Activated T-helper 1 cell treated with anti-CD3 and anti-CD28 coated beads, Interleukin-12 subunit alpha, Interleukin-12 subunit beta, Interleukin-2, Interleukin-4 antibody, amounts not matched to agents 30 ng/mL and 10 ng/mL and 1 ng/mL, durations not matched to agents 14 hours and 24 hours and 36 hours (primary cell): ENCODE measurements at places on chromosomes 2 and 18. TPM values are rescaled to one million over a fixed set of nuclear protein-coding genes. Genes with fewer than 3 reads are reported as not detected.

The MAB21L4 gene
- not detected in 2 replicates for total RNA-seq

- no peaks in the 10 kb centered on the region for H3K27me3 ChIP-seq
- H3K4me1 ChIP-seq, result peaks cover 39% of the 10 kb centered on the region
- H3K4me3 ChIP-seq, result no peak overlapping the region
- H3K36me3 ChIP-seq, result no peaks in the 10 kb centered on the region
- no peak for DNase-seq
- H3K27ac ChIP-seq, result no peak overlapping the region
Observed at GRCh38 chr2:190765386-190766173, 115.0 kb upstream of the GLS start.

The NAT8 gene
- not detected in 2 replicates for total RNA-seq

DNA sequence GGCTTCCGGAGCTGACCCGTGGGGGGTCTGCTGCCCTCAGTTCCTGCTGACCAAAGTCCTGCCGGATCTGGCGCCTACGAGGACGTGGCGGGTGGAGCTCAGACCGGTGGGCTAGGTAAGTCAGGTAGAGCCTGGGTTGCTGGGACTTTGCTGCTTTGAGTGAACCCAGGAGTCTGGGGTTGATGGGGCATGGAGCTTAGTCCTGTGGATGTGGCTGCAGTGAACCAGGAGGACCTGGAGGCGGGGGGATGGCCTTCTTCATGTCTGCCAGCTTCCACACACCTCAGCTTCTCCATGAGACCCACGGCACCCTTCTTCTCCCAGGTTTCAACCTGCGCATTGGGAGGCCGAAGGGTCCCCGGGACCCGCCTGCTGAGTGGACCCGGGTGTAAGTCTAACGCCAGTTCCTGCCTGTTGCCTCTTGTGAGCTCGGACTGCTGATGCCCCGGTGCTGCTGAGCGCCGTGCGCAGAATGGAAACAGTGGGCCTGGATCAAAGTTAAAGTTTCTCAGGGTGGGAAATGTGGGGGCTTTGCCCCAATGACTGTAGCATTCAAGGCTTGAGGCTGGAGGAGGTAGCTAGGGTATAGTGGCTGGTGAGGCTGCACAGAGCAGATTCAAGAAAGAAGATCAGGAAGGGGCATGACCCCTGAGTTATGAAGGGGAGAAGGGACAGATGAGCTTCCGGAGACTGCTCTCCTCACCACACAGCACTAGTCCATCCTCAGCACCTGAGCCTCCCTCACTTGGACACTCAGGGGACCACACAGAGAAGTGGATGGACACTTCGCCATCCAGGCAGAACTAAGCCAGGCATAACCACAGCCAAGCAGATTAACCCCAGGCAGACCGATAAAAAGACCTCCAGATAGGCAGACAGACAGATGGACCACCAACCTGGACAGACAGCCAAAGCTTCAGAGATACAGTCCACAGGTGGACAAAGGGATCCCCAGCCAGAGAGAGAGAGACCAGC, 17.3 kb downstream of the PTPN18 start:
- no peak for DNase-seq
- peak overlapping the region; percentile 96 for H3K4me3 ChIP-seq
- peaks cover 53% of the 10 kb centered on the region for H3K36me3 ChIP-seq
- peak overlapping the region; percentile 79 for H3K27ac ChIP-seq
- H3K27me3 ChIP-seq, result peaks cover 4% of the 10 kb centered on the region
- H3K4me1 ChIP-seq, result peaks cover 67% of the 10 kb centered on the region

DNA sequence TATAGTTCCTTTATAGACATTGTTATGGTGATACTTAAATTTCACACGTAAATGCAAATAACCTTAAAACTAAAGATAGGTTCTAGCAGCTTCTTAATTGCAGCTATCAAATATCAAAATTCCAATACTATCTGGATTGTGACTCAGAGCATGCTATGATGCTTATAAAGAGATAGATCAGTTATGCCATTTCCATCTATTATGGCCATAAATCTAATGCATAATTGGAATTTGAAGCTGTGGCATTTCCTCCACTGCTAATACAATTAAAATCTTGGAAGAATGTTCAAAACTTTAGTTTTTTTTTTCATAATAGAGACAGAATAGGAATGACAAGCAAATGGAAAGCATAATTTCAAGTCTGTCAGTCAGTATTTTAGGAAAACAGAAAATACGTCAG, 220.8 kb upstream of the GALNT5 start:
- no peaks in the 10 kb centered on the region for H3K4me1 ChIP-seq
- H3K27me3 ChIP-seq, result peaks cover 4% of the 10 kb centered on the region

GRCh38 chr2:25226827-25227226, 58.4 kb upstream of the POMC start:
- no peaks in the 10 kb centered on the region for H3K27me3 ChIP-seq
- peaks cover 6% of the 10 kb centered on the region for H3K36me3 ChIP-seq
- H3K4me1 ChIP-seq, result peaks cover 12% of the 10 kb centered on the region

DNA sequence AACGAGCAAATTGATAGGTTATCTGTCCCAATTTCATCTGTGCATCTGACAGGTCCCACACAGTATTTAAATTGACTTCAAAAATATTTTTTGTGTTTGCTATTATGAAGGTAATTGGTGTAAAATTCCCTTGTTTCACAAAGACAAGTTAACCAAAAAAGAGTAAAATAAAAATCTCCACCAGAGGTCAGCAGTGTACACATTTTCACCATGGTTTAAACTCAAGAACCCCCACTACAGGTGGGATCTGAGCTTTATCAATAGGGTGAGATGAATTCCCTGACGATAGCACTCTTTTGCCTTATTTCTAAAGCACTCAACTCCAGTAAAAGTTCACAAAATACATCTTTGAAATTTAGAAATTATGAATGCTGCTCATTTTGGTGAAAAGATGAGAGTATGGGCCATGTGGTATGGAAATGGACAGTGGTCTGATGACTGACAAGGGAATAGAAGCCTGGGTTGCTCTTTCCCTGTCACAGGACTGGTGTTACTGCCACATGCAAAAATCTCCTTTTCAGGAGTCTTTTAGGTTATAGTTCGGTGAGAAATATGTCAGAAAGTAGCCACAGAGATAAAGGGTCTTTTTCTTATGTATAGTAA, 68.0 kb downstream of the SERPINB8 start:
- DNase-seq, result no peak
- no peak overlapping the region for H3K4me3 ChIP-seq
- H3K4me1 ChIP-seq, result no peaks in the 10 kb centered on the region
- no peaks in the 10 kb centered on the region for H3K36me3 ChIP-seq
- H3K27ac ChIP-seq, result no peak overlapping the region

The MRO gene
- not detected in 2 replicates for total RNA-seq

The RAB17 gene
- total RNA-seq, result not detected in 2 replicates

DNA sequence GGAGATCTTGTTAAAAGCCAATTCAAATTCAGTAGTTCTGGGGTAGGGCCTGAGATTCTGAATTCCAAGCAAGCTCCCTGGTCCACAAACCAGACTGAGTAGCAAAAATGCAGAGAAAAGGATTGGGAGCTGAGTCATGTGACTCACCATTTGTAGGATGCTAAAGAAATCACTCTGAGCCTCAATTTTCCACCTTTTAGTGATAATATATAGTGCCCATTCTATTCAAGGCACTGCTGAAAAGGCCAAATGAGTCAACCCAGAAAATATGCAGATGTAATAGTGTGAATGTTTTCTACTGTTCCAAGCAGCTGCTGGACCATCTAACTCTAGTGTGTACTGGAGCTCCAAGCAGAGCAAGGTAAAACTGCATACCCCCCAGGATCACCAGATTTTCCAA, 47.2 kb downstream of the SLC14A2 start:
- H3K4me3 ChIP-seq, result no peak overlapping the region
- H3K4me1 ChIP-seq, result peaks cover 41% of the 10 kb centered on the region
- H3K27me3 ChIP-seq, result peaks cover 7% of the 10 kb centered on the region
- H3K36me3 ChIP-seq, result no peaks in the 10 kb centered on the region
- no peak for DNase-seq
